ENCODE measurements at places on chromosomes 3 and 15.
A peak's percentile ranks its signal among the peaks of the same experiment; 100 is the strongest.

- no peak for DNase-seq
Measured at GRCh38 chr3:141523615-141524375, 37.0 kb downstream of the RASA2 start.

DNA sequence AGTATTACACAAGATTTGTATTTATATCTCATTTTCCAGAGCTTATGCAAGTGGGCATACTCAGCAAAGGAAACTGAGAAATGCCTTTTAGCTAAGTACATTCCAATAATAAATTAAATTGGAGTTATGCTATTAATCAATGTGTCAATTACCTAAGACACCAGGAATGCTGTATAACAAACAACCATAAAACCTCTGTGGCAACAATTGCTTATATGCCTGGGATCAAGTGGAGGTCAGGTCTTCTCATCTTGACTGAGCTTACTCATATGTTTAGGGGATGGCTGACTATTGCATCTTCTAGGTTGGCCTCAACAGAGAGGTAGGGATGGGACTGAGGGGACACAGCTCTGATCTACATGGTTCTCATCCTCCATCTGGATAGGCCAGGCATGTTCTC is 30.7 kb downstream of the CD200R1L start:
- DNase-seq = no peak

DNA sequence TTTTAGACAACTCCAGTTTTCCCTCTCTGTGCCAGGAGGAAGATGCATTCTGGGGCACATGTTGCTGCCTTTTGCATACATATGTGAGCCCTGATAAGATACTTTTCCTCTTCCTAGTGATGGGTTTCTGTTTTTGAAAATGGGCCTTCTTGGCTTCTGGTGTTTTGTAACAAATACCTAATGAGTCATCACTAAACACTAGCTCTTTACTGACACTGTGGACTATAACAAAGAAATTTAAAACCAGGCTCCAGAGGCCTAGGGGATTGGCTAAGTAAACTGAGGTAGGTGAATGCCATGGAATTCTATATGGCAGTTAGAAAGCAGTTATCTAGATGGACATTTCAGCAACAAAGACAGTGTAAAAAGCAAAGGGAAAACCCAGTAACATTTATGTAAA is 93.4 kb upstream of the NR2E3 start:
- DNase-seq = no peak

GRCh38 chr3:81823882-81824395 is 62.5 kb upstream of the GBE1 start:
- peak; percentile 46 for DNase-seq

DNA sequence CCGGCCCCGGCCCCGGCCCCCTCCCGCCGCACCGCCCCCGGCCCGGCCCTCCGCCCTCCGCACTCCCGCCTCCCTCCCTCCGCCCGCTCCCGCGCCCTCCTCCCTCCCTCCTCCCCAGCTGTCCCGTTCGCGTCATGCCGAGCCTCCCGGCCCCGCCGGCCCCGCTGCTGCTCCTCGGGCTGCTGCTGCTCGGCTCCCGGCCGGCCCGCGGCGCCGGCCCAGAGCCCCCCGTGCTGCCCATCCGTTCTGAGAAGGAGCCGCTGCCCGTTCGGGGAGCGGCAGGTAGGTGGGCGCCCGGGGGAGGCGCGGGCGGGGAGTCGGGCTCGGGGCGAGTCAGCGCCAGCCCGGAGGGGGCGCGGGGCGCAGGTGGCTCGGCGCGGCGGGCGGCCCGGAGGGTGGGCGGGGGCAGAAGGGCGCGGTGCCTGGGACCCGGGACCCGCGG is 352 bp downstream of the CHRD start:
- peak; percentile 24 for DNase-seq

GRCh38 chr15:87976552-87976951 is 280.0 kb downstream of the NTRK3 start:
- DNase-seq = no peak

DNA sequence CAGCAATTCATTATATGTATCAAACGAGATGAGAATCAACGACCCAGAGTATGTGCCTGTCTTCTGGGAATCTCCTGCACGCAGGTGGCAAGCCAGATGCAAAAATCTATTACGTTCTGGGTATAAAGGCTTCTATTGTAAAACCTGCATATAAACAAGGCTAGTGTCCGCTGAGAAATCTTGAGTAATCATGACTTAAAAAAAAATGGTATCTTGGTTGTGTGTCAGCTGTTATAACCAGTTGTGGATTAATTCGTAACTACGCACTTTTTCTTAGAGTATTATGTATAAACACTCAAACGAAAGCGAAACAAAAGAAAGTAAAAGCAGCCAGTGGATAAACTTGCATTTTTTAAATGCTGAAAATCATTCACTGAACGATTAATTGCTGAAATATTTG is 509.1 kb downstream of the RSL24D1 start:
- DNase-seq = no peak

GRCh38 chr15:88450125-88450798 is 16.9 kb downstream of the MRPL46 start:
- peak; percentile 2 for DNase-seq

Data from NCI-H1436 (cell line).